MCF 10A (cell line): ENCODE measurements at places on chromosomes 5 and 9.

GRCh38 chr5:140966293-140967225, at the start of gene PCDHAC2:
Gene PCDHAC2, plus strand, starts transcription at chr5:140966476. Its CDS starts 291 bp downstream, at chr5:140966767.
- peak; percentile 55 for DNase-seq

DNA sequence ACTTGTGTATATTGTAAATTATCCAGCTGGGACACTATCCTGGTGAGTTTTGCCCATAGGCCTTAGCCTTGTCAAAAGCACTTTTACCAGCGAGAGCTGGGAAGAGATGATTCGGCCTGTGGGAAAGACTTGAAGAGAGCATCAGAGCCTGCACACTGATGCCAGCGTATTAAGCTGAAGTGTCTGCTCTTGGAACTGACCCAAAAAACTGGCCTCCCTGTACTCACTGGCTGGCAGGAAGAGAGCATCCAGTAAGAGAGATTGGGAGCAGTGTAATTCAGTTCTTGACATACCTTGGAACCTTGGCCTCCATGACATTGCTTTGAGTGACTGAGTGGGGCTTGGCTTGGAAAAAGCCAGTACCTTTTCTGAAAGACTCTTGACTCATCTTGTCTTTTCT, 73.7 kb downstream of the ZNF462 start:
- no peak for DNase-seq

DNA sequence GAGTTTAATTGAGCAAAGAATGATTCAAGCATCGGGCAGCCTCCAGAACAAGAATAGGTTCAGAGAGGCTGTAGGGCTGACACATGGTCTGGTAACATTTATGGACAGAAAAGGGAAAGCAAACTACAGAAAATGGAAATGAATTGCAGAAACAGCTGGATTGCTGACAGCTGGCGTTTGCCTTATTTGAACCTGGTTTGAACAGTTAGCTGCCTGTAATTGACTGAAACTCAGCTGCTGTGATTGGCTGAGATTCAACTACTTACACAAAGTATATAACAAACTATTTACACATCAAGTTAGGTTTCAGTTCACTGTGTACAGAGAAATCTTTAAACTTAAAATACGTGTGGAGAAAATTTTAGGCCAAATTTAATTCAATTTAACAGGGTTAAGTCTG, 441.7 kb downstream of the PRELID2 start:
- no peak for DNase-seq

- no peak for DNase-seq
Measured at GRCh38 chr9:35295369-35296036, 133.7 kb downstream of the UNC13B start.

- peak; percentile 50 for DNase-seq
Measured at GRCh38 chr5:96660971-96661854, 963 bp upstream of the CAST start.

DNA sequence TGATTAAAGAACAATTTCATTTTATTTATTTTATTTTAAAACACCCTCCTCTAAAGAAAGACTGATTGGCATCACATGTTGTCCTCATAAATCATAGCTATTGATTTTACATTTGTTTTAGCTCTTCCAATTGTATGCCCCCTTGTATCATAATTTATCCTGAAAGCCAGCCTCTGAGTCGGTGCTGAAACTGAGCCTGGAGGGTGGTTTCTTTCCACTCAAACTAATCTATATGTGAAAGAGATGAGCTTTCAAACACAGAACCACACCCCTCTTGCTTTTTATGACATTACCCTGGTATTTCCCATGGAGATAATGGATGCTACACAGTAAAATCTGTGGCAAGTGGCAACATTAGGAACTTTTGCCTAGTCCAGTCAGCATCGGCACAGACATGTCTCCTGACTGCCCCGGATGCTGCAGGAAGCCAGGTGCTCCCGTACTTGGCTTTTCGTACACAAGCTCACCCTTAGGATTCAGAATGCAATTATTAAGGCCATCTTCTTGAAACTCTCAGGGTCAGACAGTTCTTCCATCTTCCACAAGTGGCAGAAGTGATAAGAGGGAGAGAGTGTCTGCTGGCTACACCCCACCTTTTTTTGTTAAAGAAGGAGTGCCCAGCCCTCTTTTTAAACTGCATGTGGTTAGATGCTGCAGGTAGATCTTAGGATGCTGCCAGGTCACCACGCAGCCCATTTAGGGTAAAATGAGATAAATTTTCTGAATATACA, 91.1 kb downstream of the SNCAIP start:
- no peak for DNase-seq

DNA sequence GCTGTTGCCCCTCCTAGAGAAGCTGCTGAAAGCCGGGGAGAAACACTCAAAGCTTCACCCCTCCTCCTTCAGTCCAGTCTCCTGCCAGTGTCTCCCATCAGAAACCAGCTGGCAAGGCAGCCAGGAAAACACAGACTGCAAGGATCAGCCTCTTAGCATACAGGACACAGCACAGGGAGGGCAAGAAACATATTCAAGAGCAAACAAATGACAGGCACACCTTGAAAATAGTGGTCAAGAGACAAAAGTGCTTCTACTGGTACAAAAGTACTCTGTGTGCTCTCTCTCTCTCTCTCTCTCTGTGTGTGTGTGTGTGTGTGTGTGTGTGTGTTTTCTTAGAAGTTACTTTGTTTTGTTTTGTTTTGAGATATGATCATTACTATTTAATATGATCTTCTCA, 227.2 kb downstream of the RAB3C start:
- DNase-seq: no peak

GRCh38 chr5:65329266-65329665, 152.5 kb downstream of the ADAMTS6 start:
- DNase-seq: peak; percentile 15

DNA sequence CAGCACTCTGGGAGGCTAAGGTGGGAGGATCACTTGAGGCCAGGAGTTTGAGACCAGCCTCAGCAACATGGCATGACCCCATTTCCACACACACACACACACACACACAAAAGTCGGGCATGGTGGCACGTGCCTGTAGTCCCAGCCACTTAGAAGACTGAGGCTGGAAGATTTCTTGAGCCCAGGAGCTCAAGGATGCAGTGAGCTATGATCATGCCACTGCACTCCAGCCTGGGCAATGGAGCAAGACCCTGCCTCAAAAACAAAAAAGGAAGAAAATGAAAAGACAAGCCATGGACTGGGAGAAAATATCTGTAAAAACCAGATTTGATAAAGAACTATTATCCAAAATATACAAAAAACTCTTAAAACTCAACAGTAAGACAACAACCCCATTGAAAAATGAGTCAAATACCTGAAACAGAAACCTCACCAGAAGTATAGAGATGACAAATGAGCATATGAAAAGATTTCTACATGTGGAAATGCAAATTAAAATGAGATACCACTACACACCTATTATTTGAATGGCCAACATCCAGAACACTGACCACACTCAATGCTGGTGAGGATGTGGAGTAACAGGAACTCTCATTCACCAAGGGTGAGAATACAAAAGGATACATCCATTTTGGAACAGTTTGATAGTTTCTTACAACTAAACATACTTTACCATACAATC, 24.7 kb downstream of the DNAJA1 start:
- DNase-seq: no peak

DNA sequence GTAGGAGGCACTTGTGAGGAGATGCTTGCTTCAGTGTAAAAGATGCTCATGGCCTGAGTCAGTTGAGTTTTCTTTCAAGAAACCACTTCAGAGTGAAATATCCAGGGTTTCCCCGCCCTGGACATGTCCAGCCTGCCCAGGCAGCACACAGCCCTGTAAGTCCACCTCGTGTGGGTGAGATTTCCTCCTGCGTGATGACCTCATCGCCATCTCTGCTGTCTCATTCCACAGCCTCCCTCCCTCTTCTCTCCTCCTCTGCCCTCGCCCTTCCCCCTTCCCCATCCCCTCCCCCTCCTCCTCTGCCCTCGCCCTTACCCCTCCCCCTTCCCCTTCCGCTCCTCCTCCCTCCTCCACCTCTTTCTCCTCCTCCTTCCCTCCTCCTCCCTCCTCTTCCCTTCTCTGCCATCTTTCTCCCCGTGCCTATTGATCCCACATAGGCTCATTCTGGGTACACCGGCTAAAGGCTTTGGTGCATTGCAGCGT, 34.0 kb upstream of the NCS1 start:
- DNase-seq: peak; percentile 56

DNA sequence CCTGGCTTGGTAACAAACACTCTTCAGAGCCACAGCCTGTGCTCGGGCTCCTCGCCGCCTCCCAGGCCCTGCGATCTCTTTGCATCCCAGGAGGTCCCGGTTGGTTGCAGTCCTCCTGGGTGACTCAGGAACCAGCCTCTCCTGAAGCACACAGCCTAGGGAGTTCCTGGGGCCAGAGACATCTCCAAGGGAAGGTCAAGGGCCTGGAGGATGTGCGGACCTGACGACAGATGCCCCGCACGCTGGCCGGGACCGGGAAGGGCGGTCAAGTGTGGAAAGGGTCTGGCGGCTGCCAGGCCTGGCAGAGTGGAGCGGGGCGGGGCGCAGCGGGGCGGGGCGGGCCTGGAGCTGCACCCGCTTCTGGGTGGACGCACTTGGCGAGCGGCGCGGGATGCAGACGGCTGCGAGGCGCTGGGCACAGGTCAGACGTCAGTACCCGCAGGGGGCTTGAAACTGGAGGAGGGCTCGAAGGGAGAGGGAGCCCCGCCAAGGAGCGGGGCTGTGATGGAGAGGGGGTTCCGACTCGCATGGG, 45.0 kb upstream of the PRSS3 start:
- no peak for DNase-seq

GRCh38 chr9:96382175-96382574, 1.3 kb downstream of the SLC35D2 start:
- peak; percentile 49 for DNase-seq

DNA sequence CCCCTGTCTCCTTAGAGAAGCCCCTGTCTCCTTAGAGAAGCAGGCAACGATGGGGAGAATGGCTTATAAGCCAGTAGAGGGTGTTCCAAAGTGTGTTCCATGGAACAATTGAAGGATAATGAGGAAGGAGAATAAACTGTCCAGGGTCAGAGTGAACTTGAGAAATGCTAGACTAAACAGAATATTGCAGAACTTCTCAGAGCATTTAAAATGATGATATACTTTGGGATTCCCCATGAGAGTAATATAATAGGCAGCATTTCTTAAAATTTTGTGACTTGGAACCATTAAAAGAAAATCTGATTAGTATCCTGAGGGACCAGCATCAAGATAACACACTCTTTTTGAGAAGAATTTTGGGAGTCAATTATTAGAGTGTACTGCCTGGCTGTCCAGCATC, 116.8 kb downstream of the PBX3 start:
- DNase-seq: no peak

DNA sequence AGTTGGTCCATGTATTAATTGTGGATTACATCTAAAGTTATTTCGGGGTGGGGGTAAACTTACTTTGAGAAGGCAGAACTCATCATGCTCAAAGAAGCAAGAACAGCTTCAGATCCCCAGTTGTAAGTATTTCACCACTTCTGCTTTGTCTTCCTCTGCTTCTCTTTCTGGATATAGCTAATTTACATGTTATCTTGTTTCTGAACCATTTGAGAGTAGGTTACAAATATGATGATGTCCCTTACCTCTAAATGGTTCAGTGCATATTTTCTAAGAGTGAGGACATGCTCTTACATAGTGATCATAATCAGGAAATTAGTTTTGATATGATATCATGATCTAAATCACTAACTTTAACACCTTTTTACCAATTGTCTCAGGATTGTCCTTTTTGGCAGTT, 11.9 kb downstream of the TRIO start:
- no peak for DNase-seq

- no peak for DNase-seq
Measured at GRCh38 chr5:52818360-52818759, 30.6 kb downstream of the ITGA1 start.

DNA sequence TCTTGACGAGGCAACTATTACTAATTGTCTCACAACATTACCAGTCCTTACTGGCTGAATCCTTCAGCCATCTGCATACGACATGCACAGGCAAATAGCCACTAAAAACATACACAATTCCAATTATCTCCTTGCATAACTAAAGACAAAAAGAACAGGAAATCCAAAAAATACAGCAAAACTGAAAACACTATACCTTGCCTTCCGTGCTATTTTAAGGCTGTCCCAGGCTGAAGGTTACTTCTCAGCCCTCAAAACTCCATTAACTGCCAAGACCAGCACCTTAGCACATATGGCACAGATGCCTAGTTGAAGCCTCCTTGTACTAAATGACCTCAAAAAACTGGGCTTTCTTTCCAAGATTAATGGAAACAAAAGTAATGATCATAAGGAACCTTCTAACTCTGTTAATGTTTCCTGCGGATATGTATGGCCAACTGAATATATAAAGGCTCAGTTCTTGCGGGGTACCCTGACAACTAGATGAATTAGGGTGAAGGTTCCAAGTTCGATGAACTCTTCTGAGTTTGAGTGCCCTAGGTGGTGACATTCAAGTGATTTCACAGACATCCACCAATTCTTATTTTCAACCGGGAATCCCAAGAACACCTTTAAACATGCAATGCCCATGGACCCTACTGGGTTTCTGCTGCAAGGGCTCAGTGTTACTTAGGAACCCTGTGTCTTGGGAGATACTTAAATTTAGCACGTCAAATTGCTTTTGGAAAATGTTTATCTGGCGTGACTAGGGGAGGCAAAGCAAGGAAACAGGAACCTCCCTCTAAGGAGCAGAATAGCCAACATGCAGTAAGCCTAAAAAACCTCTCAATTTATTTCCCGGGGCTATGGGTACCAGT, 455.3 kb downstream of the RAB3C start:
- DNase-seq: peak; percentile 47

- DNase-seq: no peak
Measured at GRCh38 chr9:98017306-98017705, 34.2 kb downstream of the ANP32B start.

- peak; percentile 43 for DNase-seq
Measured at GRCh38 chr9:437574-438001, 222.9 kb downstream of the DOCK8 start.

- DNase-seq: no peak
Measured at GRCh38 chr9:96108691-96109380, 193.1 kb downstream of the HSD17B3 start.

DNA sequence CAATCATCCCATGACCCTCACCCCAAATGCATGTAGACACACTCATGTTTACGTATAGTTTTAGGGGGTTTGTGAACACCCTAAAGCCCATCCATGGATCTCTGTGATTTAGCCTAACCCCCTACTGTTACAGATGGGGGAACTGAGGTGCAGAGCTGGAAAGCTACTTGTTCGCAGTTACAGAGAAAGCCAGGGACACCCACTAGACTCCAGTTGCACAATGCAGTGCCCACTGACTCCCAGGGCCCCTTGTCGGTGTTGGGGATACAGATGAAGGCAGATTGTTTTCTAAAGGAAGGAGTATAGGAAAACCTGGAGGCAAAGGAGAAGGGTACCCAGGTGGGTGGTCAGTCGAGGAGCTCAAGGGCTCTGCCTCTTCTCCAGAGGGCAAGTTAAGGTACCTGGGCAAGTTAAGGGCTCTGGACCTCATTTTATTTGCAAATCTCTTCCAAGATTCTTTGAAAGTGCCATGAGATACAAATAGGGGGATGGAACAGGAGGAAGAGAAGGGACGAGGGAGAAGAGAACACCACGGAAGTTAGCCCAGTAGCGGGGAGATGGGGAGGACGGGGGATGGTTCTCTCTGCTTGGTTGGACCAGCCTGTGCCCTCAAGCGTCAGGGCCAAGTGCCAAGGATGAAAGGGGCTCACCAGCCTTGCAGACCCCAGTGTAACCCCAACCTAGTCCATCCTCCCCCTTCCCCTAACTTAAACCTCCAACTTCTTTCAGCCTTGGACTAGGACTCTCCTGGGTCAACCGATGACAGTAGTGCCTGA, 958 bp downstream of the MYOZ3 start:
- DNase-seq: no peak
